ENCODE measurements at places on chromosomes 7 and 10.

DNA sequence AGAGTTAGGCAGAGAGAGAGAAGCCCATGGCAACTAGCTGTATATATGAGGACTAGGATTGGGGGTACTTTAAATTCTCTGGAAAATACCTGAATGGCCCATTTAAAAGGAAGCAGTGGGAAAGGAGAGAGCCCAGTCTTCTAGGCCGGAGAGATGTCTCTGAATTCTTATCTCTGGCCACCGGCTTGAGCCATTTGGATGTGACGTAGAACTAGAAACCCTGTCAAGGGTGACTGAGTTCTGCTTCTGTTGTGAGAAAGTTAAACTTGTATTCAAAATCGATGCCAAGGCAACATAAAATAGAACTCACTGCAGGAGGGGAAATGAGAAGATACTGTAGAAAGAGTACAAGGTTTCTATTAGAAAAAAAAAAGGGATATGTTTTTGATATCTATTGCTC is 6.3 kb upstream of the GSTK1 start:
- no peak for DNase-seq

- DNase-seq, result no peak
These were observed 18.5 kb downstream of the EBF3 start for GRCh38 chr10:129945526-129945925.

- no peak for DNase-seq
These were observed 486.2 kb upstream of the KLF6 start for GRCh38 chr10:4271193-4271592.

DNA sequence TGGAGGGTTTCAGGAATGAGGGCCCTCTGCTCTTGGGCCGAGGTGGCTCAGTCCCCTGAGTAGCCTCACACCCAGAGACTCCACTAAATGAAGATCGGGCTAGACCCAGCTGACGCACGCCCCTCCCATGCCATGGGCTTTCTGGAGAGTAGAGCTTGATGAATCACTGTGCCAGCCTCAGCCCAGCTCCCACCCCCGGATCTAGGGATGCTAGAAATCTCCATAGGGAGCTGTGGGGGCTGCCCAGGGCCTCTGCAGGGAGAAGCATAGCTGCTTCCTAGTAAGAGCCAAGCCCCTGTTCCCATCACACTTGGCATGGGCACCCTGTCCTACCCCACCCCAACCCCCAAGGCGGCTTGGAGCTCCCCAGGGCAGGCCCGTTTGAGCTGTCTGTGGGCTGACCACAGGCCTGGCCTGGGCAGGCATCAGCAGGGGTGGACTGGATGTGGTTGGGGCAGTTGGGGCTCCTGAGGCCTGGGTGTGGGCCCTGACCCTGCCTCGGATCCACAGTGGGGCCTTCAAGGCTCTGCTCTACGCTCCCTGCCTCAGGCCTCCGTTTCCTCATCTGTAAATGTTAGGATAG is 121.2 kb downstream of the ZMIZ1 start:
- no peak for DNase-seq

GRCh38 chr10:69629897-69630650 is at the start of gene FAM241B:
Gene FAM241B, plus strand, starts transcription at chr10:69630247. Its CDS starts 1,497 bp downstream, at chr10:69631744.
- peak; percentile 82 for DNase-seq

- DNase-seq, result no peak
These were observed 62.2 kb upstream of the ECHDC3 start for GRCh38 chr10:11679946-11680345.

DNA sequence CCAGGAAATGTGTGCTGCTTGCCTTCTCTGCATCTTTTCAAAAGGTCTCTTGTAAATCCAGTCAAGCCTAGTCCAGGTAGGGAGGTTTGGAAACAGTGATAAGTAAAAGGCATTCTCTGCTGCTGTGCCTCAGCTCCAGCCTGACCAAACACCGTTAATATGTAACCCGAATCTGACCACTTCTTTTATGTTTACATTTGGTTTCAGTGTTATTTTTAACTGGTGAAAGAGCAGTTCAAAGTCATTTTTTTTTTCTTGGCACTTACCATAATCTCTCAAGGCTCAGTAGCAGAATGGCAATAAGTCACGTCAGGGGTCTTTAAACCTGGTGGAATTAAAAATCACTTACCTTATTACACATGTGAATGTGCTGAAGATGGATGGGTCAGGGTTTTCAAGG is 216.8 kb downstream of the PTEN start:
- no peak for DNase-seq

- DNase-seq, result no peak
These were observed 122.4 kb downstream of the PAXIP1 start for GRCh38 chr7:154880513-154880912.

GRCh38 chr7:26197153-26198115 is 3.1 kb downstream of the HNRNPA2B1 start:
- DNase-seq, result no peak

- DNase-seq, result no peak
These were observed 152.9 kb downstream of the SNX10 start for GRCh38 chr7:26444555-26444954.

- peak; percentile 5 for DNase-seq
These were observed 57.2 kb downstream of the RASGEF1A start for GRCh38 chr10:43209651-43210141.

- DNase-seq, result no peak
These were observed 36.2 kb downstream of the ZNF248 start for GRCh38 chr10:37821237-37821636.

DNA sequence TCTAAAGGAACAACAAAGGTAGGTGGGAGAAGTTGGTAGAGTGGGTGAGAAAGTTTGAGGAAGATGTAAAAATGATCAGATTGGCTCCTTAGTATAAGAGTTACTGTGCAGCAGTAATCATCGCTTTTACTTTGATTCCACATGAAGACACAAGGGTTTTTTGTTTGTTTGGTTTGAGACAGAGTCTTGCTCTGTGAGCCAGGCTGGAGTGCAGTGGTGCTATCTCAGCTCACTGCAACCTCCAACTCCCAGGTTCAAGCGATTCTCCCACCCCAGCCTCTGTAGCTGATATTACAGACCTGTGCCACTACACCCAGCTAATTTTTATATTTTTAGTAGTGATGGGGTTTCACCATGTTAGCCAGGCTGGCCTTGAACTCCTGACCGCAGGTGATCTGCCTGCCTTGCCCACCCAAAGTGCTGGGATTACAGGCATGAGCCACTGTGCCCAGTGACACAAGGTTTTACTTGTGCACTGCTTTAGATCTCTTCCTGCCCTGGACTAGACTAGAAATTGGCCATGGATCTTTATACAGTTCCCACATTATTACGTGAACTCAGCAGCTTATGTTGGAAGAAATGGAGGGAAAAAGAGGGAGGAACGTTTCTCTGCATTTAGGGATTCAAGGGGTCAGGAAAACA is 10.7 kb downstream of the LUC7L2 start:
- no peak for DNase-seq

GRCh38 chr10:25678666-25679065 is 255.4 kb upstream of the MYO3A start:
- DNase-seq, result no peak

GRCh38 chr7:16587790-16588189 is 57.8 kb downstream of the ANKMY2 start:
- DNase-seq, result no peak

GRCh38 chr10:124672181-124672638 is 72.0 kb downstream of the FAM53B start:
- DNase-seq, result peak; percentile 51

- DNase-seq, result peak; percentile 56
These were observed 27.8 kb downstream of the NKX2-3 start for GRCh38 chr10:99560277-99561126.

- DNase-seq, result no peak
These were observed 425.0 kb downstream of the KCNMA1 start for GRCh38 chr10:77212632-77213031.

DNA sequence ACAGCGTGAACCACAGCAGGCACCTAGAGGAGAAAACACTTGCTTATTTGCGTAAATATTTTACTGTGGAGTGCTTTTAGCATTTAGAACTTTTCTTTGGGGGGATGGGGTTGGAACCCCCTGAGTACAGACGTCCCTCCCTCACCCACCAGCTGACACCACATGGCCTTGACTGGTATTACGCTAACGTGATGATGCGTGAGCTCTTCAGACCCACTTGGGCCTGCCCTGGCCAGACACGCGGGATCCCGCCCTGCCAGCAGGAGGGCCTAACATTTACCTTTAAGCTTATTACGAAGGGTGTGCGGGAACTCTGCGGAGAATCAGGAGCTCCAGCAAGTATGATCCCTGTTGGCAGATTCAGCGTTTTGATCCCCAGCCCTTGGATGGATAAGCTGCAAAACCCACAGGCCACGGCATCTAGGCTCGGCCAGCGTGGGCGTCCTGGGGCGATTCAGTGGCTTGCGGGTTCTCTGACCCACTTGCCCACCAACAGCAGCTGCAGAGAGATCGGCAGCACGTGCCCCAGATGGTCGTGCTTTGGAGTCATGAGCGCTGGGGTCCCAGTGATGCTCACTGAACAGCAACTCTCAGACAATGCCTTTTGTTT is 545.5 kb upstream of the FOXK1 start:
- no peak for DNase-seq

- DNase-seq, result no peak
These were observed 15.4 kb downstream of the OGDHL start for GRCh38 chr10:49746626-49747302.

DNA sequence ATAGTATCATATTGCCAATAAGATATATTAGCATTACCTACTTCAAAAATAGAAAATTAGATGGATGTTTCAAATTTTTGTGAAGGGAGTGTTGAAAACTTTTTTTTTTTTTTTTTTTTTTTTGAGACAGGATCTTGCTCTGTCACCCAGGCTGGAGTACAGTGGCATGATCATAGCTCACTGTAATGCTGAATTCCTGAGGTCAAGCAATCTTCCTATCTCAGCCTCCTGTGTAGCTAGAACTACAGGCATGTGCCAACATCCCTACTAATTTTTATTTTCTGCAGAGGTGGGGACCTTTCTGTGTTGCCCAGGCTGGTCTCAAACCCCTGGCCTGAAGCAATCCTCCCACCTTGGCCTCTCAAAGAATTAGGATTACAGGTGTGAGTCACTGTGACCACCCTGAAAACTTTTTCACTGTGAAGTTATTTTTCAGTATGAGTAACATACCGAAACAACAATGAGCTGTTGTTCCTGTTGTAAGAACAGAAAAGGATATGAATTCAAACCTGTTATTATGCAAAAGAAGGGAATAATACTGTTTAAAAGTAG is 266.9 kb downstream of the NEBL start:
- no peak for DNase-seq

DNA sequence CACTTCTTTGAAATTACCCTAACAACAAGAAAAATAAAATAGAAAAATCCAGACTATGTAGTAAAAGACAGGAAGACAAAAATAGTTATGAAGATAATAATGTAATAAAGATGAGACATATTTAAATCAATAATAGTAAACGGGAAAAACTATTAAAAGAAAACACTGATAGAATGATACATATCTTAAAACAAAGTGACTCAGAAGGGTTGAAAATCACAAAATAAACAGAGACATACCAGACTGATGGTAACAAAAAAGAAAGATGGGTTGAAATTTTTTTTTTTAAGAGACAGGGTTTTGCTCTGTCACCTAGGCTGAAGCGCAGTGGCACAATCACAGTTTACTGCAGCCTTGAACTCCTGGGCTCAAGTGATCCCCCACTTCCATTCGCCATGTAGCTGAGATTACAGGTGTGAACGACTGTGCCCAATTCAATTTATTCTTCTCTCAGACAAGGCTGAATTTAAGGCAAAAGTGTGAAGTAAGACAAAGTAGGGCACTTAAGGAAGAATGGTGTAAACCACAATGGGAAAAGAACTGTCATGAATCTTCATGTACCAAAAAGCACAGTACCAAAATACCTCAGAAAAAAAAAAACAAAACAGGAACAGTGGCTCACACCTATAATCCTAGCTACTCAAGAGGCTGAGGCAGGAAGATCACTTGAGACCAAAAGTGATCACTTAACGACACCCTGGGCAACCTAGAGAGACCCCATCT is 47.4 kb downstream of the LMBR1 start:
- no peak for DNase-seq

GRCh38 chr7:79298145-79298760 is 155.2 kb downstream of the MAGI2 start:
- peak; percentile 23 for DNase-seq

DNA sequence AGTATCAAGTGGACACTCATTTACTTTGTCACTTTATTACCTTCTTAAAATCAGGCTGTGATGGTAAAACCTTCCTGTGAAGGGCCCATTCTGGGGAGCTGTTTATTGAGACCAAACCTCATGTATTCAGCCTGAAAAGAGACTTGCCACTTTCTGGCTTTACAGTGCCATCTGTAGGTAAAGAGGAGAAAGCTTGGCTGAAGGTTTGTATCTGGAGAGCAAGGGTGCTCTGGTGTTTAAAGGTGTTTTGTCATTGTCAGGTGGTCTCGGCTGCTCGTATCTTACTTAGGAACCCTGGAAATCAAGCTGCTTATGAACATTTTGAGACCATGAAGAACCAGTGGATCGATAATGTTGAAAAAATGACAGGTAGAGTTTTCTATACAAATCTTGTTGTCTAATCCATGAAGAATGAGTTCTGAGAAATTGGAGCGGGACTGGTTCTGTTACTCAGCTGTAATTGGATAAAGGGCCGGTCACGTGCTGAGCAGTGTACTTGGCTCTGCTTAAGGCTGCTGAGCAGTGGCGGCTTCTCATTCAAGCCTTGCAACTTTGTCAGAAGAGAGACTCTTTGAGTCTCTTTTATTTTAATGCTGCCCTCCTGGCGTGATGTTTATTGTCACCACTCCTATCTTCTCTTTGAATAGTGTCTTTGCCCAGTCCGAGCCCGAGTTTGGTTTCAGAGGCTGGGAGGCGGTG is 46.9 kb downstream of the AP3M1 start:
- DNase-seq, result no peak

DNA sequence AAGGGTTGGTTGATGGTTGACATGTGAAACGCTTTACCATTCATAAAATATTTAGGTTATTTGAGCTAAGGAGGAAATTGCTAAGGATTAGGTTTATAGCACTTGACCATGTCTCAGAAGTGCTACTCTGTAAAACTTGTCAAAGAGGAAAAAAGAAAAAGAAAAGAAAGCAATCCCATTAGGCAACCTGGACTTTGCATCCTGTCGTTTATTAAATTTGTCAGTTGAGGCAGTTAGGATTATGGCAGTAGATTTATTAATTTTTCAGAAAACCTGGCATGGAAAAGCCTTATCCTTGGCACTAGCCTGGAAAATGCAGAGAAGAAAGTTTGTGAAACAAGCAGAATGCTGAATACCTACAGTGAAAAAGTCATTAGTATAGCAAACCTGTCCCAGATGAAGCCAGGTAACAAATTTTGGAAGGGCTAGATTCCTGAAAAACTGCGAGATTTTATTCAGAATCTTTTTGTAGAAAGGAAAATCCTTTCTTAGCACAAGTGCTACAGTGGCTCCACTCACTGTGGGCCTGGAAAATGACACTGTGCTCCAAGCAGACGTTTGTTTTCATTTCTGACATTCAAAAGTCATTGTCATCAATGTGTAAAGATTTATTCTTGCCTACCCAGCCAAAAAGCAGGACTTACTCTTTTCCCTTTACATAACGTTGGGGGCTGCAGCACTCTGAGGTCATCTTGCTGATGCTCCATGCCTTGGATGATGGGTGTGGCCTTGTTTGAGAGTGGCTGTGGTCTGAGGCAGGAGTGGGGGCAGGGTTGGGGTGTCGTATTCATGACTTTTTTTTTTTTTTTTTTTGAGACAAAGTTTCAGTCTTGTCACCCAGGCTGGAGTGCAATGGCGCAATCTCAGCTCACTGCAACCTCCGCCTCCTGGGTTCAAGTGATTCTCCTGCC is 664.9 kb downstream of the SUGCT start:
- no peak for DNase-seq

Measured in glutamatergic neuron (in vitro differentiated cells).